ENCODE measurements at places on chromosomes 12 and 14.

GRCh38 chr14:39232554-39233415, 930 bp upstream of the MIA2 start:
- DNase-seq = peak; percentile 74

DNA sequence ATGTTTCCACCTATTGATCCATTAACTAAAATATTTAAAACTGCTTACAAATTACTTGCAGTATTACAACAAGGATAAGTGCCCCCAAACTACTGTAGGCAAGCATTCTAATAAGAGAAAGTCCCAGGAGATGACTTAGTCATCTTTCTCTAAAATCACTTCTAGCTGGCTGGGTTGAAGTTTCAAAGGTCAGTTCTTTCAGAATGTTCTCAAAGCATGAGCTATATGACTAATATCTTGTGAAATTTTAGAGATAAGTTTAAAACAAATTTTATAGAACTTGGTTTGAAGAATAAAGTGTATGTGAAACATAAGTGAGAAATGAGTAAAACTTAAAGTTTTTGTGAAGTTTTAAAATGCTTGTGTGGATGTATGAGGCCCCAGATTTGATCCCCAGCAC, 24.3 kb upstream of the OR6J1 start:
- DNase-seq = no peak

DNA sequence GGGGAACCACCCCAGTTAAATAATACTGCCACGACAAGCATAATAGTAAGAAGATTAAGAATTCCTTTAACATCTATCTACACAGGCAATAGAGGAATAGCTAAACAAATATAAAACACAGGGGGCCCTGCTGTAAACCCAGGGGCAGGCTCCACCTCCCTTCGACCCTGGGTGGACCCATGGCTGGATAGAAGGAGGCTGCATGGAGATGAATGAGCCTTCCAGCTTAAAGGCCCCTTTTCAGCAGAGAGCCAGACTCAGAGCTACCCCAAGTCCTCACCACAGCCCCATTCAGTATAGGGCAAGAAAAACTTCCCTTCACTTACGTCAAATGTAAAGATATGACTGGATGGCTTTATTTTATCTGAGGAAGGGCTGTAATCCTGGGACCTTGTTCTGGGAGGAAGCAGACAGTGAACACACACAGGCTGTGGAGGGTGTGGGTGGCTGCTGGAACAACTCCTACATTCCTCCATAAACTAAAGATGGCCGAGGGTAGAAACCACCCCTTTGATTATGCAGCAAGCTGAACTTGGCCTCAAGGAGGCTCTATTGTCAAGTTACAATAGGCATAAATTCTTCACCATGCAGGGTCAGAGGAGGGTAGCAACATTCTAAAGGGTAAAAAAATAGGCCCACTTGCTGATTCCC, 30.4 kb downstream of the NUAK1 start:
- DNase-seq = peak; percentile 14

- peak; percentile 80 for DNase-seq
Observed at GRCh38 chr12:105107171-105107493, 399 bp upstream of the WASHC4 start.

DNA sequence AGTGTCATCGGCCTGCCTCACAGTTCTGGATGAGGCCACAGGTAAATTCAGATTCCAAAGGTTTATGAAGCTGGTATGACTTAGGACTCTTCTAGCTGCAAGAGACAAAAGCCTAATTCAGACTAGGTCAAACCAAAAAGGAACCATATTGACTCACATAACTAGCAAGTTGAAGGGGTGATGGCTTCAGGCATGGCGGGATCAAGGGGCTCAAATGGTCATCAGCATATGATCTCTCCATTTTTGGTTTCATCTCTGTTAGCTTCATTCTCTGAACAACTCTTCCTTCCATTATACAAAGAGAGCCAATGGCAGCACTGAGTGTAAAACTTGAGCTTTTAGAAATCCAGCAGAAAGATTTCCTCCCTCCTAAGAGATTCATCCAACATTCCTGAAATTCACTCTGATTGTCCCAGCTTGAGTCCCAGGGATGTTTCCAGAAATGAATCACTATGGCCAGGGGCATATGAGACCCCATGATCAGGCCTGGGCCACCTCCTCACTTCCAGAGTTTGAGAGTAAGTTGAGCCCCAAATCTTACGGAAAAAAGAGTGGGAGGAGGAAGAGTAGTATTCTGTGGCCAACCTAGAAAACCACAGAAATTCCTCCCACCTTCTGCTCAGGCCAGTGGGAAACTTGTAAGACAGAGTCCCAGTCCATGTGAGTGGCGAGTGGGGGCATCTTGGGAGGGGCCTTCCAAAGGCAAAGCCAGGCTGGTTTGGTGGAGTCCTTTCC, 2.0 kb upstream of the MAP1LC3B2 start:
- peak; percentile 75 for DNase-seq

GRCh38 chr12:124017064-124017463, 44.0 kb downstream of the ZNF664 start:
- no peak for DNase-seq

DNA sequence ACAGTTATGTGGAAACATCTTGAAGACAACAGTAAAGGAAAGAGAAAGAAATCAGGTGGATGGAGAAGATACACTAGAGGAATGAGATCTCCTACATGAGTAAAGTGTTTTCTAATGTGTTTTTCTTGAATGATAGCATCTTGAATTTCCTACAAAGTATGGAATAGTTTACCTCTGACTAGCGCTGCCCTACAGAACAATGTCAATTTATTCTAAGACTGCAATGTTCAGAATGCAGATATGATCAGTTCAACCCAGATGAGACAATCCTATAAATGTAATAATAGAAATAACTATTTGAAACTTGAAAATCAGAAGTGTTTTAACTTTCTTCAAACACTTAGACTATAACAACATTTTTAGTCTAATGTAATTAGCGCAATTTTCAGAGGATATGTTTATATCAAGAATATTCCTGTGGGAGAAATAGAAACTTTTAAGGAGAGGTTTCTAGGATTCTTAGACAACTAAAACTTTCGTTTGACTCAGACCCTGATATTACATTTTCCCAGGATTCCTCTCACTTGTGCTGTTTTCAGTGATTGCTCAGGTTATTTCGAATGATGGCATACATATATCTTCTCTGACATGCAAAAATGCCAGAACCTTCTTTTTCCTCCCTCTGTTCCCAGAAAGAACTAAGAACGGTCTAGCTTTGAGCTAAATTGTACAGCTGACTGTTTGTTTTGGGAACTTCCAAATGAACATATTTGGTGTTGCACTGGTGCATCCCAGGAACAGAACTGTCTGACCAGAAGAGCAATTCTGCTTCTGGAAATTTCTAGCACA, 1017.4 kb downstream of the DIO2 start:
- no peak for DNase-seq

DNA sequence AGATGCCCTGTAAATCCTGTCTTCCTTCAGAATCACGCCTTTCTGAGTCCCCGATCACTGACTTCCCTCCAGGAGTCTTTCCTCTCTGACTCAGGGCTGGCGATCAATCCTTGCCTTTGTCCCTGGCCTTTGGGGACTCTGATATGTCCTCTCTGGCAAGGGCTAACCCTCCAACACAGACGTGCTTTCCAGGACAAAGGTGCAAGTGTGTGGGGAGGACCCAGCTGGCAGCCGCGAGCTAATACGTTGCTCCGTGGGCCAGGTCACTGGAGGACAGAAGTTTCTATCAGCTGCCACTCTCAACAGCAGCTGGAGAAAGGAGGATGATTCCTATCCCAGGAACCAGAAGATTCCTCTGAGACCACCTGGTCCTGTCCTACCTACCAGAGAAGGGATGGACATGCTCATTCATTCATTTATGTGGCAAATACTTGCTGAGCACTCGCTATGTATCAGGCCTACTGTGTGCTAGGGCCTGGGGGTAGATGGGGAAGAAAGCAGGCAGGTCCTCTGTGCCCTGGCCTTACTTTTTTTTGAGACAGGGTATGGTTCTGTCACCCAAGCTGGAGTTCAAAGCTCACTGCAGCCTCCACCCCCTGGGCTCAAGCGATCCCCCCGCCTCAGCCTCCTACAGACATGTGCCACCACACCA, 8.5 kb upstream of the SCARB1 start:
- no peak for DNase-seq

- DNase-seq = no peak
Observed at GRCh38 chr12:104372721-104373335, 69.3 kb downstream of the EID3 start.

DNA sequence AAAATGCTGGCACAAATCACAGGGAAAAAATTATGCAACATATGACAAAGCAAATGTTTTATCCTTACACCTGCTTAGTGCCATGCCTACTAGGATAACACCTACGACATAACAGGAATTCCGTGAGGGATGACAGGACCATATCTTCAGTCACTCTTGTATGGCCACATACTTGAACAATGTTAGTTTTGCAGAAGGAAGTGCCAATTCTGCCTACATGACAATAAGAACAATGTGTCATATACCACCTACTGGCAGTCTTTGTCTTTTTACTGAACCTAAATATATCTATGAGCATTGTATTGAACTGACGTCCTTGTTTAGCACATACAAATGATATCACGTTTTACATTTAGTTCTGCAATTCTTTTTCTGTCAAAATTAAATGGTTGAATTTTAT, 234.0 kb downstream of the ADAMTS20 start:
- DNase-seq = peak; percentile 34

GRCh38 chr12:40801861-40802260, 109.6 kb downstream of the CNTN1 start:
- no peak for DNase-seq

GRCh38 chr12:90090929-90091651, 382.5 kb upstream of the ATP2B1 start:
- DNase-seq = peak; percentile 68

DNA sequence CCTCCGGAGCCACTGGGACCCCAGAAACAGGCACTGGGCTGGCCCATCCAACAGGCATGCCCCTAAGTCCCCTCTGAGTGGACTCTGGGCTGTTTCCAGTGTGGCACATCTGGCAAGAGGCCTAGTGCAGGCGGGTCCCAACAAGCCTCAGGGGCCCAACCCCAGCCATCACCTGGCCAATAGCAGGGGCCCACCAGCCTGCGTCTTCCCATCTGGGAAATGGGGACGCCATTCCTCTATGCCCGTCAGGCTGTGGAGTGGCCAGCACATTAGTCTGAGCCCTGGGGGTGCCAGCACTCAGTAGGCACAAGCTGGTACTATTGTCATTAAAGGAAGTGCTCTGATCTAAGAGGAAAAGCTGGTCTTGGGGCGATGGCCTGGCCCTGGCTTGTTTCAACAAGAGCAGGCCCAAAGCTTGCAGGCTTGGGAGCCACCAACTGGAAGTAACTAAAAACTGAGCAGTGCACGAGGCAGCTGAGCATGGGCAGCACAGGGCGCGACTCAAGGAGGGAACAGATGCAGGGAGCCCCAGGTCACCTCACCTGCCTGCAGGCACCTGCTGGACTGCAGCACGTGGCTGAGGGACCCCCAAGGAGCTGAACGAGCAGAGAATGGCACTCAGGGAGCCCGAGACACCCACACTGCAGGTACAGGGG, 8.4 kb downstream of the DEGS2 start:
- DNase-seq = no peak

DNA sequence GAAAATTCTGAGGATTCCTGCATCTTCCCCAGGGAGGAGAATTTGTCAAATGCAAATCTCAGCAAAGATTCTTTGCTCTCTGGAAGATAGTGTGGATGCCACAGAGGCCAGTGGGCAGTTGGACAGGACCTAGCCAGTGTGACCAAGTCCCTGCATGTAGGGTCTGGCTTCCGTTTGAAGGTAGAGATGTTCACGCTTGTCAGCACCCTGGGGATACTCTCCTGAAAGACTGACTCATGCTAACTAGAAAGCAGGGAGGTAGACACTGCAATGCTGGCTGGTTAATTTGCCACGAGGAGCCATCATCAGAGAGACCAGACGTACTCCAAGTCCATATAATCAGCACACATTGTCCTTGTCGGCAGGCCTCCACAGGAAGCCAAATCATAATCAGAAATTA, 130.1 kb downstream of the SAMD4A start:
- no peak for DNase-seq

GRCh38 chr14:20332431-20332787, 670 bp downstream of the CCNB1IP1 start:
- DNase-seq = no peak

DNA sequence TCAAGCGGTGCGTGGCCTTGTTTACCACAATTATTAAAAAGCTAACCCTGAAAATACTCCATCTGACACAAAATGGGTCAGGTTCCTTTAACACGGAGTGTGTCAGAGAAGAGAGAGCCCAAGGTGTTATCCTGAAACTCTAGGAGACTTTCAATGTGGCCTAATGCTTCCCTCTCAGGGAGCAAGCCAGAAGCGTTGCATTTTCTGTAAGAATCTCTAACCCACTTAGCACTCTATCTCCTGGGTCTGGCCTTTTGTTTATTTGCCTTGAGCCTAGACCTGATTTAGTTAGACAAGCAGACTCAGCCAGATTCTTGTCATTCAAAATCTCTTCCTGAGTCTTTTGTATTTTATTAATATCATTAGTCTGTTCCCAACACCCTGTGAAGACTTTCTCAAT, 184.0 kb upstream of the SYT1 start:
- DNase-seq = no peak

GRCh38 chr12:12397184-12397583, 40.3 kb downstream of the BORCS5 start:
- DNase-seq = no peak

DNA sequence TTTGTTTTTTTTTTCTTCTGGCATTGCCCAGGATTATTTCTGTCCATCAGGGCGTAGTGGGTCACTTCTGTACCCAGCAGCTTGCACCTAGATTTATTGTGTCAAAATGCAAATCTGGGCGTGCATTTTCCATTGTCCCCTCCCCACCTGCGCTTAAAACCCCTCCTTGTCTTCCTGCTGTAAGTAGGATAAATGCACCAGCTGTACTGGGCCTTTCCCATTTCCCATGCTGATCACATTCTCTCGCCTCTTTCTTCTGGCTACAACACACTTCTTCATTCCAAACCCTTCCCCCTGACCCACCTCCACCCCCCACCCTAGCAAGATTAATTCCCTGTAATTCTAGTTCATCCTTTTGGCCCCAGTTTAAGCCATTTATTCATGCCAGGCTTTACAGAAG, 128.0 kb downstream of the ETV6 start:
- DNase-seq = no peak

DNA sequence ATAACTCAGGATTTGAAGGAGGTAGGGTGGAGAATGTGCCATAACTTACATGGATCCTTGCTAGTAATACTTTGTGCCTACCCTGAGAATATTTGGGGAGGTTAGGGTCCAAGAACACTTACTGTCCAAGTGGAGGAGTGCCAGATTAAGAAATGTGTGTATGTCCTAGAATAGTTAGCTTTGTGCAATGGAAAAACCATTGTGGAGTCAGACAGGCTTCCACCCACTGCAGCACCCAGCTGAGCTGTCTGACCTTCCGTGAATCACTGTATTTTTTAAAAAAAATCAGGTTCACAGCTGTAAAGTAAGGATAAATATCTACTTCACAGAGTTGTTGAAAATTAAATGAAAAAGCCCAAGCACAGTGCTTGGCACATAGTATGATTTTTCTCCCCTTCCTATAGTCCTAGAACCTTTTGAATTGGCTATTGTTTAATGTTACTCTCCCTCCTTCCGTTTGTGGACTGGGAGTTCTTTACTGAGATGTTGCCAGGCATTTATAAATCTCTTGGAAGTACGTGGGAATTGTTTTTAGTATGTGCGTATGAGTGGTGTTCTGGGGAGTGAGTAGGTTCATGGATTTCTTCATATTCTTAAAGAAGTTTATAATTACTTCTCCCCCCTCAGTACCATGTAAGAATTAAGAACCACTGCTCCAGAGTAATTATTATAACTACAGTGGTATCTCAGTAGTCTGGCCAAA, 9.2 kb downstream of the RAB21 start:
- DNase-seq = no peak

Data from NB4 (cell line).